Activated CD8-positive, alpha-beta memory T cell treated with anti-CD3 and anti-CD28 coated beads for 4 hours (primary cell): ENCODE measurements at places on chromosomes 7 and 10.
A peak's percentile ranks its signal among the peaks of the same experiment; 100 is the strongest.

- no peak for DNase-seq
Measured at GRCh38 chr10:812787-813186, 118.7 kb downstream of the LARP4B start.

DNA sequence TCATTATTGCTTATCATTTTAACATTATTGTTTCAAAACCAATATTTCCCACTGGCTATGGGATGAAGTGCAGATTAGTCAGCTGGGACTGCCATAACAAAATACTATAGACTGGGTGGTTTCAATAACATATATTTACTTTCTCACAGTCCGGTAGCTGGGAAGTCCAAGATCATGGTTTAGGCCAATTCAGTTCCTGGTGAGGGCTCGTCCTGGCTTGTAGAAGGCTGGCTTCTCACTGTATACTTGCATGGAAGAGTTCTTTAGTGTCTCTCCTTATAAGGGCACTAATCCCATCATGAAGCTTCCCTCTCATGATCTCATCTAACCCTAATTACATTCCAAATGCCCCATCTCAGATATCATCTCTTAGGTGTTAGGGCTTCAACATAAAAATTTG lies 101.3 kb downstream of the CHRM2 start:
- no peak for DNase-seq

DNA sequence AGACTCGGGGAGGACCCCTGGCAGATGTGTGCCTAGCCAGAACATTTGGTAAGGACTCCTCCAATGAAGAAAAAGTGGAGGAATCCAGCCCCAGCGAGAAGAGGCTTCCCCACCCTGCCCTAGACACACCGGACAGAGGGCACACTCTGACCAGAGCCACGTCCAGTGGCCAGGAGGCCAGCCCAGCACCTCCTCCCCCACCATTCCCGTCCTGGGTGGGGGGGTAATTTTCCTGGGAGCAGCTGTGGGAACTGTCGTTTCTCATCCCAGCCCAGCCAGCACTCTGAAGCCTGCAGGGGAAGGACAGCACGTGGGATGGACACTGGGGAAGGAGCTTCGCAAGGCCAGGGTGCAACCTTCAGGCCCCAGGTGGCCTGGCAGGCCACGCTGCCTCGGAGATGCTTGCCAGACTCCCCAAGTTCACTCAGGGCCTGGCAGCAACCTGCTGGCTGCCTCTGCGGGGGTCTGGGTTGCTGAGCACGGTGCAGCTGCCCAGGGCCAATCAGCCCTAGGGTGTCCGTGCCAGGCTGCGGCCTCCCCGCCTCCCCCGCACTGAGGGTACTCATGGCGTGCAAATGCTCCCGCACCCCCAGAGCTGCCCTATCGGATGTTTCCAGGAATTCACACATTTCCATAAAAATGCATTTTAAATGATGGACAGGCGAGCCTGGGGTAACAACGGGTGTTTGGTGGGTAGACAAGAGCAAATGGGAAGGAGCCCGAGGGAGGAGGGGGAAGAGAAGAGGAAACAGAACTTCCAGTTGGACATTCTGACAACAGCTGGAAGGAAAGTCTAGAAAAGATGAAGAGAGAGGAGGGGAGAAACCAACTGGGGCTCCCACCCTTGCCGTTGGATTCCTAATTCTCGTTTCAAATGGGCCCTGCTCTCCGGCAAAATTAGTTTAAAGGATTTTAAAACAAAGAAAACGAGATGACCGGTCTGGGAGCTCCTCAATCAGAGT lies 1.9 kb upstream of the EN2 start:
- no peak for DNase-seq

GRCh38 chr10:67884313-67884841 lies at the start of gene SIRT1:
Gene SIRT1 (plus strand): TSS chr10:67884656. CDS start chr10:67884722, 66 bp downstream.
- peak; percentile 91 for DNase-seq

- no peak for DNase-seq
Measured at GRCh38 chr10:290026-290725, 154.9 kb downstream of the ZMYND11 start.

DNA sequence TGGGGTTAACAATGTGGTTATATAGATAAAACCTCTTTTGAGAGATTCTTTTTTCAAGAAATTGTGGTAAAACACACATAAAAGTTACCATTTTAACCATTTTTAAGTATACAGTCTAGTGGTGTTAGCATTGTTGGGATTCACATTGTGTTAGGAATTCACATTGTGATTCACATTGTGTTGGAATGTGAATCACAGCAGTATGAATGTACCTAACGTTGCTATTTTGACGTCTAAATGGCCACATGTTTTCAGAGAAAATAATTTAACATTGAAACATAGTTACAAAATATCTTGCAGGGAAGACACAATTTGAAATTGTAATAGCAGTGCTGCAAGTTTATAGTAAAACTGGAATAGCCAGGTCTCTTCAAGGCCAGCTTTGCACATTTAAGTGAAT lies 129.0 kb downstream of the BICC1 start:
- DNase-seq: no peak

GRCh38 chr7:48402721-48403120 lies 231.5 kb downstream of the ABCA13 start:
- no peak for DNase-seq

DNA sequence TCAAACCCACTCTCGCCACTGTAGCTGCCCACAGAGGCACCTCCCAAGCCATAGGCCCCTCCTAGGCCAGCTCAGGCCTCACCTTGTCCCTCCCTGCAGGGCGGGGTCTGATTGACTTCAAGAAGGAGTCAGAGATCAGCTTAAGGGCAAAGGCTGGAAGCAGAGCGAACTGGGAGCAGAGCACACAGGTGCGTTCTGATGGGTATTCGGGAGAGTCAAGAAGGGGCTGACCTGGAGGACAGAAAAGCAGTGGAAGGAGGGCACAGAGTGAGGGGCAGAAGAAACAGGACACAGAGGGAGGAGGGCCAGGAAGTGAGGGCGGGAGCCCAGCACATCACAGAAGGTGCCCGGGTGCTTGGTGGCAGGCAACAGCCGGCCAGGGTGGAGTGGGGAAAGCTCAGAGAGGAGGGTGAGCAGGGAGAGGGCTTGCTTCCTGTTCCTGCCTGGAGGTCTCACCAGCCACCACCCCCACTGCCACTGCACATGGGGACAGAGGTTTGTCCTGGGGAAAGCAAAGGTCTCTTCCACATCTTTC lies at the start of gene AOC1:
Gene AOC1 (plus strand): TSS at position 147 of the 535 bp plus-strand sequence. CDS start 3,954 bp downstream, outside the sequence.
- no peak for DNase-seq

- no peak for DNase-seq
Measured at GRCh38 chr7:11642276-11642675, 189.7 kb downstream of the THSD7A start.

DNA sequence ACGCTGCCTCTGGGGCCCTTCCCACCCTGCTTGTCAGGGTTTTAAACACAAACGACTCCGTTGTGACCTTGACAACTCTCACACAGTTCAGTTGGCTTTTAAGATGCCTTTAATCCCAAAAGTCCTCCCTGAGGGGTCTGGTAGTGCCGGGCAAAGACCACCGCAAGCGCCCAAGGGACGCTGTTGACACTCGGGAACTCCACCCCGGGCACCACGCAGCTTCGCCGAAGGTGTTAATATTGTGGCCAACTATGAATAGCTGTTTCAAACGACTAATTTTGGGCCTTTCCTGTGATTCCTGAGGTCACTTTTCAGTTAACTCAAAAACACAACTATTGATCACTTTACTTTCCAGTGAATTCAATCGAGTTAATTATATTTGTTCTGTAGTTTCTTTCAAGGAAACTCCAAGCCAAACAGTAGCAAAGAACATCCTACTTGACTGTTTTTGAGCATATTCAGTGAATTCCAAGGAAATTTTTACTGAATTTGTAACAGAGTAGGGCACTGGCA lies 958 bp upstream of the ESYT2 start:
- no peak for DNase-seq
